Eye (tissue), 1 donor: ENCODE measurements at places on chromosomes 16 and 17.

- no peak for DNase-seq
Measured at GRCh38 chr17:65824901-65825300, 263.5 kb upstream of the AXIN2 start.

- DNase-seq = peak; percentile 89
Measured at GRCh38 chr17:74833501-74834377, 25.9 kb downstream of the GRIN2C start.

- DNase-seq = no peak
Measured at GRCh38 chr16:23324727-23325126, 22.6 kb downstream of the SCNN1B start.

DNA sequence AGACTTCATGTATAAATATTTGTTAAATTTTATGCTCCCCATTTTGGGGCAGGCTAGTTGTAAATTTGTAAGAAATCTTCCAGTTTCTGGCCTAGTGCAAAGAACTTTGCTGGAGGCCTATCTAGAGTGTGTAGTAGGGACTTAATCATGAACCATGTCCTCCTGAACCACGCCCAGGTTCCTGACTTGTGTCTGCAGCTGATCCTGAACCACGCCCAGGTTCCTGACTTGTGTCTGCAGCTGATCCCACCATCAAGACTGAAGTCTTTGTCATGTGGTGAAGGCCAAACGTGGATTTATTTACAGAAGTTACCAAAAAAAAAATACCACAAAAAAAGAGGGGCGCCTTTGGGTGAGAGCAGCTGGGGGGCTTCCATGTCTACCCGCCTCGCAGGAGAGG, 33.1 kb downstream of the LMF1 start:
- DNase-seq = no peak

DNA sequence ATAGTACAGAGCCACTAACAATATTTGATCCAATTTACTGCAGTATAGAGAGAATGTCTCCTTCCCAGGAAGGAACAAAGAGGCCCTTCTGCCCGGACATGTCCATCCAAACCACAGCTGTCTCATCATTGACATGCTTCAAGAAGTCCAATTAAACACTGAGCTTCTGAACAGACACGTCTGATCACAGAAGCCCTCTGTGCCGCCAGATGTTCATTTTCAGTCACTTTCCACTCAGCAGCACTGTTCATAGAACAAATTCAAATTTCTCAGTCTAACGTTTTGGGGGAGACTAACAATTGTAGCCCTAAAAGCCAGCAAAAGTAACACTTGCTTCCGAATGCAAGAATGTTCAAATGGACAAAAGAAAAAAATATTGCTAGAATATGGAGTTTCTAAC, 15.3 kb downstream of the ZC3H7A start:
- peak; percentile 80 for DNase-seq

GRCh38 chr17:48131216-48131824, 23.8 kb downstream of the SNX11 start:
- DNase-seq = peak; percentile 90

DNA sequence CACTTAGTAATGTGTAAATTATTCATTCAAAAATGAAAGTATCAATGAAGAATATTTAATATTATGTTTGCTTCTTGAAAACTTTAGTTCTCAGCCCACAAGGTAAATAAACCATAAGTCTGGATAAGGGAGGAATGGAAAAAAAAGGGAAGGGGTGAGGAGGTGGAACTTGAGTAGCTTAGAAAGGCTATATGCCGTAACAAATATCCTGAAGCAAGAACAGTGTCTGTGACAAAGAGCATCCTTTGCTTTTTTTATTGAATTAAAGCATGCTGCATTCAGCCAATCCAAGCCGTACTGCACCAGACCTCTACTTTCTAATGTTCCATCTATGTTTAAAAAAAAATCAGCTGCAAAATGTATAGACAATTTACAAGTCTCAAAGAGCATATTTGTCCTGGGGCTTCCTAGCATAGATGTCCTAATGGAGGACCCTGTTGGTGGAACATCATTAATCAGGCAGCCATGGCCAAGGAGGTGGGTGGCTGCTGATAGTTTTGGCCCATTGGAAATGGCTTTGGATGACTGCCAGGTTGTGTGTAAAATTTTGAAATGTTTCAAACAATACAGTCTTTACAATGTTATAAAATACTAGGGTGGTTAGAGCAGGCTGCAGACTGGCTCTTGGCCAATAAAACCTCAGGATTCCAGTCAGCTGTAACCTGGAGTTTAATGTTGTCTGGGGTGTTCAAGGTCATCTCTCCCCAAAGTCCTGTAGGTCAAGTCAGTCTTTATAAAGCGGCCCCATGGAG, 895.8 kb upstream of the SOX9 start:
- no peak for DNase-seq

GRCh38 chr17:79033046-79033616, 9.2 kb downstream of the C1QTNF1 start:
- no peak for DNase-seq

GRCh38 chr17:74541176-74542111, 4.5 kb downstream of the CD300C start:
- DNase-seq = no peak

DNA sequence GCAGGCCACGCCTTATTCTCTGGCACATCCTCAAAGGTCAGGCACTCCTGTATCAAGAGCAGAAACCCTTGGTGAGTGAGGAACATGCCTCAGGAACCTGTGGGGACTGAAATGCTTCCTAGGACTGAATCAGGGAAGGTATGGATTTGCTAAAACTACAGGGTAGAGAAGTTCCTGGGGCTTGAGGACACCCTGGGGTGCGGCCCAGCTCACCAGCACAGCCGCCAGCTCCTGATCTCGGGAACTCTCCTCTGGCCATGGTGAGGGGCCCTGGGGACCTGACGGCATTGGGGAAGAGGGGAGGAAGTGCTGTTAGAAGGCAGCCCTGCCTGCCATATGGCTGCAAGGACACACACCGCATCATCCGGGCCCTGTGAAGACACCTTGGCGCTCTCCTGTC, 7.5 kb downstream of the ZSCAN10 start:
- no peak for DNase-seq

GRCh38 chr17:62666061-62666800, 38.8 kb downstream of the MRC2 start:
- peak; percentile 59 for DNase-seq

GRCh38 chr16:73427164-73427563, 379.2 kb upstream of the ZFHX3 start:
- DNase-seq = peak; percentile 38

DNA sequence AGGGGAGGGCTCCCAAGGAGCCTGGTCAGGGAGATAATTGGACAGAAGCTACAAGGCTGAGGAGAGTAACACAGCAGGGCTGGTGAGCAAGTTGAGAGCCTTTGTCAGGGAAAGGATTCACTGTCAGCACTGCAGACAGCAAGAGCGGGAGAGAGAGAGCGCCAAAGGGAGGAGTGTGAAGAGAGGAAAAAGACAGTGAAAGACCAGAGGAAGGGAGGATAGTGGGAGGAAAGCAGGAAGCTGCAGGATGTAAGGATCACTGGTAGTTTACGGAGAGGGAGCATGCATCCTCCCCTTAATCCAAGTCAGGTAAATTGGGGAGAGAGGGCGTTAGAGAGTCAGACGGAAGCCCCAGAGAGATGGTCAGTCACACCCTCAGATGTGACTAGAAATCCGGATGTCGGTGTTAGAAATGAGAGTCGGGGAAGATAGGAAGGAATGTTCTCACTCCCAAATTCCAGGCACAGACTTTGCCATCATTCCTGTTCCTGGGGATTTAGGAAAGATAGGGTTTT, 13.8 kb upstream of the SPOP start:
- no peak for DNase-seq

GRCh38 chr16:17205279-17206211, 265.2 kb downstream of the XYLT1 start:
- DNase-seq = peak; percentile 37

GRCh38 chr16:3202903-3203539, 15.0 kb downstream of the OR1F1 start:
- no peak for DNase-seq

GRCh38 chr16:10541366-10541765, 39.0 kb downstream of the EMP2 start:
- no peak for DNase-seq

- DNase-seq = peak; percentile 60
Measured at GRCh38 chr16:67430504-67430976, 381 bp upstream of the HSD11B2 start.

GRCh38 chr16:13483121-13483520, 436.8 kb upstream of the ERCC4 start:
- no peak for DNase-seq

GRCh38 chr17:32757963-32758362, 119.0 kb downstream of the MYO1D start:
- DNase-seq = no peak

DNA sequence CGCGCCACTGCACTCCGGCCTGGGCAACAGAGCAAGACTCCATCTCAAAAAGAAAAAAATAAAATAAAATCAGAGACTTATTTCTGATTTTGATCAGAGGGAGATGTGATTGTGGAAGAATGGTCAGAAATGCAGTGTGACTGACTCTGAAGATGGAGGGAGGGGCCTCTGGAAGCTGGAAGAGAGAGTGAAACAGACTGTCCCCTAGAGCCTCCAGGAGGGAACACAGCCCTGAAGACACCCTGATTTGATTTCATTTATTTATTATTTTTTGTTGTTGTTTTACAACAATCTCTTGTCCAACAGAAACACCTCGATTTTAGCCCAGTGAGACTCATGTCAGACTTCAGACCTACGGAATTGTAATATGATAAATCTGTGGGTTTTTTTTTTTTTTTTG, 26.1 kb downstream of the BCL7C start:
- DNase-seq = no peak

DNA sequence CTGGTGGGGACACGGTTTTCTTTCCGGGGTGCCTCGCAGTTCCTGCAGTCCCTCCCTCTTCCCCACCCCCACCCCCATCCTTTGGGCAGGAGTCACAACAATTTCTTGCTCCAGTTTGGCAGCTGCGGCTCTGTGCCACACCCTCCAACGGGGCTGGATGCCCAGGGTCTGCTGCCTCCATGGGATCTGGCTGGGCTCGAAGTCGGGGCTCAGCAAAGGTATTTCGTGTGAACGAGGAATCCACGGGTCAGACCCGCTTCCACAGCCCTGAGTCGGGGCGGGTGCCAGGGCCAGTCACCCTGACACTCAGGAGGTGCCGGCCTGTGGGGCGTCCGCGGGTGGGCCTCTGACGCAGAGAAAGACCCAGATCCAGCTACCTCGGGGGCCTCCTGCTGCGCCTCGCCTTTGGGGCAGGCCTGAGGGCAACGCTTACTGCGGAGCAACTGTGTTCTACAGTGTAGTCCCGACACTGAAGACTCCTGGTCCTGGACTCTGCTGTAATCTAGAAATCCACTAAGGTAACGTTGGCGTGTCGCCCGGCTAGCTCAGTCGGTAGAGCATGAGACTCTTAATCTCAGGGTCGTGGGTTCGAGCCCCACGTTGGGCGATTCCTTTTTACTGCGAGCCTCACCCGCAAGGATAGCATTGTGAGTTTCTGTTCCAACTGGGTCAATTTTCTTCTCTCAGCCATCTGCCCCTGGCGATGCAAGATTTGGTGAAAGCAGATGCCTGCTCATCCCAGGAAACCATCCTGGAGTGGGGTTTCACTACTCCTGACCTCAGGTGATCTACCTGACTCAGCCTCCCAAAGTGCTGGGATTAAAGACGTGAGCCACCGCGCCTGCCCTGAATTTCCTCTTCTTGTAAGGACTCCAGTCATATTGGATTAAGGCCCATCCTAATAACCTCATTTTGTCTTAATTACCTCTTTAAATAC, 12.6 kb upstream of the OR1F1 start:
- peak; percentile 27 for DNase-seq

- DNase-seq = no peak
Measured at GRCh38 chr17:29571883-29572681, 3.6 kb downstream of the TP53I13 start.

- DNase-seq = peak; percentile 23
Measured at GRCh38 chr16:13780406-13781168, 139.4 kb upstream of the ERCC4 start.

- peak; percentile 12 for DNase-seq
Measured at GRCh38 chr16:56460101-56460500, 8.7 kb downstream of the OGFOD1 start.

DNA sequence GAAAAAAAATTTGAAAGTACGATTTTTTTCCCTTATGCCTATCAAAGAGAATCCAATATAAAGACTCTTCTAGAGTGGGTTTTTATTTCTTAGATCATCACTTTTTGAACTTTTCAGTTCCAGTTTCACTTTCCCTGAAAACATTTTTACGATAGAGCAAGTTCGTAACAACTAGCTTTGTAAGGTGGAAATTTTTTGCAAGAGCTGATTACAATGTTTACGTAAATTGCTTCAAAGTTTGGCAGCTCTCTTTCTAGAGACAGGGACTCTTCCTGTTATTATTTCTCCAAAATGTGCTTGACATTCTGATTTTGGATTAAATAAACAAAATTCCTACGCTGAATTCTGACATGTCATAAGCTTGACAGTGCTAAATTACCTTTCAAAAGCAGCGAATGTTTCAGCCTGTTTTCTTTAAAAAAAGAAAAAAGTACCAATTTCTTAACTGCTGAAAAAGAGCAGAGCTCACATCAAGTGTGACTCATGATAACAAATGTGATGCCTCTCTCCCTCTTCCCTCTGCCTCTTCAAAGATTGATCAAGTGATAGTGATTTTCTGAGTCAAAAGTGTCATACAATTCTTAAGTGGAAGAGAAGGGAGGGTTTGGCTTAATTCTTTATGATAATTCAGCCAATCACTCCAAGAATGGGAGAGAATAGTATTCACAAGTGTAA, 175.2 kb downstream of the KCNJ2 start:
- DNase-seq = no peak

GRCh38 chr17:50763716-50764475, 3.4 kb downstream of the ANKRD40CL start:
- peak; percentile 54 for DNase-seq

DNA sequence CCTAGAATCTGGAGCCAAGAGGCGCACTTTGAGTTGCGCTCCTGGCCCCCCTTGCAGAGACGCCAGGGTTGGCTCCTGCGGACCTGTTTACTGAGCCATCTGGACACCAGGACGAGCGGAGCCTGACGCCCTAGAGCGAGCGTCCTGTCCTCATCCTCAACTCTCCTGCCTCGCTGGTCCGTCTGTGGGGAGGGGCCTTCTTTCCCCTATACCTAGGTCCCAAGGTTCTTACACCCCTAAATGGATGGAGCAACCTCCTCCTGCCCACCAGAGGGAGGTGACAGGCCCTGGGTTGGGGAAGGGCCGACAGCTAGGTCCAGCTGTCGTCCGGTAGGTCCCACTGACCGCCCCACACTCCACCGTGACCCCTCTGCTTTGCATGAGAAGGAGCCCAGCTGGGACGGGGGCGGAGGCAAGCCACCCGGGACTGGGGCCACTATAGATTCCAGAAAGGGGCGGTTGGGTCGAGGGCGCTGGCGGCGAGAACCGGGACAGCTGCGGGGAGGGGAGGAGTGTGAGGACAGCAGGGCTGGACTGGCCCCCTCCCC, 3.1 kb upstream of the LHX1 start:
- no peak for DNase-seq

GRCh38 chr17:63402431-63403212, 43.5 kb downstream of the CYB561 start:
- peak; percentile 26 for DNase-seq
